ENCODE measurements at places on chromosomes 12 and 14. TPM values are rescaled to one million over a fixed set of nuclear protein-coding genes. Genes with fewer than 3 reads are reported as not detected.
A peak's percentile ranks its signal among the peaks of the same experiment; 100 is the strongest.

GRCh38 chr12:91551927-91552326 is 369.3 kb upstream of the DCN start:
- H3K36me3 ChIP-seq, result no peaks in the 10 kb centered on the region
- no peaks in the 10 kb centered on the region for H3K4me1 ChIP-seq
- DNase-seq, result no peak
- H3K27me3 ChIP-seq, result no peaks in the 10 kb centered on the region
- H3K4me3 ChIP-seq, result no peak overlapping the region

DNA sequence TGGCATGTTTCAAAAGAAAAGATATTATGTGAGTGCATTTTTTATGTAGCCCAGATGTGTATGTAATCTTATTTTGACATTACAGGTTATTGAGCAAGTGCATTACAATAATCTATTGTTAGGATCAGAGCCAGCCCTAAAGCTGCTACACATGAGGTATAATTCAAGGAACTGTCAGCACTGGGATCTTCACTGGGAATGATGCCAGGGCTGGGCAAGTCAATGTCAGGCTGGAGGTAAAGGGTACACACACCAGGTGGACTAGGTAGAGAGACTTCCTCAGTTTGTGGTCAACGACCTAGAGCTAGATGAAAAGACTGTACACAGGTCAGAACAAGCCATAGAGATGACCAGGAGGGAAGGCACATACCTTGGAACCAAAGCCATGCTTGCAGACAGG is 15.4 kb downstream of the TRIM9 start:
- H3K4me3 ChIP-seq, result no peak overlapping the region
- peaks cover 5% of the 10 kb centered on the region for H3K27me3 ChIP-seq
- no peaks in the 10 kb centered on the region for H3K4me1 ChIP-seq
- no peak for DNase-seq

DNA sequence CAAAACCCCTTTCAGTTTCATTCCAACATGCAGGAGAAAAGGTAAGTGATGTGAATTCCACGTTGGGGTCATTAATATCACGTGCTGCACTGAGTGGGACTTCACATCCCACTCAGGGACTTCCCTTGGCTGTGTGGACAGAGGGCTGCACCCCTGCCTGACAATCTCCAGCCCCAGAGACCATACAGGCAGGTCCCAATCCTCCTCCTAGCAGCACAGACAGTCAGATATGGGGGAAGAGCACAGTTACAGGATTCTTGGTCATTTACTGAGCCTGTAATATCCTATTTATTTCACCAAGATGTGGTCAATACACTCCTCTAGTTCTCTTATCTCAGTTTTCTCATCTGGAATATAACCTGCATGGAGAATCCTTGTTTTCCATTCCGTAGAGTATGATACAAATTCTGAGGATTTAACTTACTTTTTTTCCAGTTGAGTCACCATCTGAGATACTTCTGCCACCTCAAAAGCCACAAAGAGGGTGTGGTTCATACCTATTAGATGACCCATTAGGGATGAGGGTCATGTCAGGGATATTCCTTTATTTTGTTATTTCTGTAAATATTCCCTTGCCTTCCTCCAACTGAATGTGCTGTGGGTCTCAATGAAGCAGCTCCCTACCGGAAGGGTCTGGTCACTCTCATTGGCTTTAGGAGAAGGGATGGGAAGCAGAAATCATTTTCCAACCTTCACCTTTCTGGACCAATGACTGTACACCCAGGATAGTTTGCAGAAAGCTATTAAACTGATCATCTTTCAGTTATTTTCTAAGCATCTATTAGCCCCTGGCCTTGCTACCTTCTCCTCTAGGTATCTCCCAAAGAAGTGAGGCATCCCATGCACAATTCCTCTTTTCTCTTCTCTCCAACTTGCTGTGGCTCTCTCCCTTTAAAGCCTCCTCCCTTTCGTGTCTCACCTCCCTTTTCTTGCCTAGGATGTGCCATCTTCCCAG is 43.0 kb upstream of the NTF3 start:
- no peaks in the 10 kb centered on the region for H3K36me3 ChIP-seq
- no peak overlapping the region for H3K27ac ChIP-seq
- H3K4me1 ChIP-seq, result no peaks in the 10 kb centered on the region
- H3K27me3 ChIP-seq, result no peaks in the 10 kb centered on the region
- DNase-seq, result peak; percentile 47

DNA sequence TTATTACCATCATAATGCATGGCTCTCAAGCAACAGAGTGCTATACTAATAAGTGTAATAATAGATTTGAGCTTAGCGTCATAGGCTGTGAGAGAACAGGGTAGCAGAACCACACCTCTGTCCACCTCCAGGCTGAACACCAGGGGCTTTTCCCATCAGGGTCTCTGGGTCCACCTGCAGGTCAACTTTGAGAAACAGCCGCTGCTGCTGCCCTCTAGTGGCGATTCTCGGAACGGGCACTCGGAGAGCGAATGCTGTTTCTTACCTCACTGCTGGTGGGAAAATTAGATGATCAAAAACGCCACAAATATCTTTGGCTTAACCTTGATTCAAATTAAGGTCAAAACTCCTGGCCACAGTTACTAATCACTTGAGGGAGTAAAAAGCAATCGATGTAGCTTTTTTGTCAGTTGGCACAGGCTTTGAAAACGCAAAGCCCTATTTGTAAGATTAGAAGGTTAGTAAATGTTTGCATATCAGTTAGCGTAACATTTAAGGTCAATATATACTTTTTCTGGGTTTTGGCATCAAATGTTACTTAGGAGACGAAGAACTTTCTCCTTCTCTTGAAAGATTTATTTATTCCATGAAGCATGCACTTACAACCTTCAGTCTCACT is 127.9 kb upstream of the TMEM132D start:
- no peak for DNase-seq
- no peaks in the 10 kb centered on the region for H3K27me3 ChIP-seq

- no peaks in the 10 kb centered on the region for H3K27me3 ChIP-seq
- DNase-seq, result peak; percentile 75
- H3K4me1 ChIP-seq, result no peaks in the 10 kb centered on the region
Observed at GRCh38 chr12:124053851-124054250, 80.8 kb downstream of the ZNF664 start.

- H3K27me3 ChIP-seq, result peaks cover 5% of the 10 kb centered on the region
- peak; percentile 69 for DNase-seq
- H3K4me1 ChIP-seq, result no peaks in the 10 kb centered on the region
- H3K27ac ChIP-seq, result no peak overlapping the region
- H3K36me3 ChIP-seq, result no peaks in the 10 kb centered on the region
Observed at GRCh38 chr14:100651999-100652508, 64.8 kb upstream of the BEGAIN start.

- H3K4me3 ChIP-seq, result no peak overlapping the region
- DNase-seq, result no peak
- H3K36me3 ChIP-seq, result no peaks in the 10 kb centered on the region
- H3K27ac ChIP-seq, result no peak overlapping the region
Observed at GRCh38 chr14:93464271-93464670, 33.5 kb downstream of the UNC79 start.

Gene WSCD2
- not detected for polyA plus RNA-seq

Gene RERG
- polyA plus RNA-seq, result 0.57 TPM

Gene ZNF268
- polyA plus RNA-seq, result 12.3 TPM

Gene ANKRD33
- not detected for polyA plus RNA-seq

Gene WBP11
- 17.5 TPM for polyA plus RNA-seq

Gene DHRS4L2
- polyA plus RNA-seq, result 12.7 TPM
